ENCODE measurements at places on chromosomes 2 and 18. TPM values are rescaled to one million over a fixed set of nuclear protein-coding genes. Genes with fewer than 3 reads are reported as not detected.

The MYO7B gene
- total RNA-seq: 0.06 TPM

The ITGB6 gene
- not detected for total RNA-seq

The MC5R gene
- total RNA-seq: not detected

The GPR75 gene
- 3.5 TPM for total RNA-seq

The NIFK gene
- total RNA-seq: 18.8 TPM

The SLC9A4 gene
- total RNA-seq: under 0.01 TPM

The SPP2 gene
- not detected for total RNA-seq

The PAIP2B gene
- 0.65 TPM for total RNA-seq

The SPATA3 gene
- total RNA-seq: not detected

The ABCB11 gene
- total RNA-seq: under 0.01 TPM

The SPEG gene
- 0.44 TPM for total RNA-seq

The MAP3K19 gene
- not detected for total RNA-seq

The ACKR3 gene
- total RNA-seq: 26.0 TPM

The TMEM200C gene
- total RNA-seq: not detected

The LAPTM4A gene
- total RNA-seq: 170 TPM
